CD4-positive, alpha-beta T cell treated with Interleukin-4 for 1 hour (primary cell): ENCODE measurements at places on chromosomes 6 and 20.
A peak's percentile ranks its signal among the peaks of the same experiment; 100 is the strongest.

- no peak for DNase-seq
These were observed 128.2 kb upstream of the LAMA2 start for GRCh38 chr6:128754658-128755256.

- DNase-seq, result peak; percentile 81
These were observed 1.3 kb downstream of the C20orf144 start for GRCh38 chr20:33663161-33664084.

DNA sequence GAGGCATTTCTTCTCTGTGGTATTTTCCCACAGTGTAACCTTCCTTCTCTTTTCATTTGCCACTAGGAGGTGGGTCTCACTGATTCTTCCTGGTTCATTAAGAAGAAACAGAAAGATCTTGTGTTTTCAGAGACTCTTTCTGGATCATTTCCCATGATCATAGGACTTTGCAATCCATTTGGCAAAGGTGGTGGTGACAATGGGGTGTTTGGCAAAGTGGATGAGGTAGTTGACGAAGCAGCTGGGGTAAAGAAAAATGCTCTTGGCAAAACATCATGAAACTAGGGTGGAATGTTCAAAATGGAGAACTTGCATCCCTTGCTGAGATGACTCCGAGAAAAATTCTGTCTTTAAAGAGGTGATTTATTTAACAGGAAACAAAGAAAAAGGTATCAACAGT, 50.6 kb downstream of the TRAF3IP2 start:
- DNase-seq, result no peak

DNA sequence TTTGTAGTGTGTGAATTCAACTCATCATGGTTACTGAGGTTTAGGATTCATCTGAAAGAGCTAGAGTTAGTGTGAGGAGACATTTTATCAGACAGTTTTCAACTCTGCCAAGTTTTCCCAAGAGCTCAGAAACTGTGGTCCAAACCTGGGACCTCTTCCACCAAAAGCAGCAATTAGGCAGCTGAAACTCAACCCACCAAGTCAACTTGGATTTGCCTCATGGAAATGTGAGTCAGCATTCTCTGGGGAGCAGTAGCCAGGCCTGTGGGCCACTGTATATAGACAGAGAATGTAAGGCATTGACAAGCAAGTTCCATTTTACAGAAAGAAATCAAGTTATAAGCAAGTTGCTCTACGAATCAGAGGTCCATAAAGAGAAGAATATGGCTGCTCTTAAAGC, 178.8 kb upstream of the HDDC2 start:
- DNase-seq, result no peak

GRCh38 chr20:8254911-8255582, 123.0 kb downstream of the PLCB1 start:
- no peak for DNase-seq

GRCh38 chr6:92126088-92126487, 1293.3 kb downstream of the EPHA7 start:
- DNase-seq, result no peak

DNA sequence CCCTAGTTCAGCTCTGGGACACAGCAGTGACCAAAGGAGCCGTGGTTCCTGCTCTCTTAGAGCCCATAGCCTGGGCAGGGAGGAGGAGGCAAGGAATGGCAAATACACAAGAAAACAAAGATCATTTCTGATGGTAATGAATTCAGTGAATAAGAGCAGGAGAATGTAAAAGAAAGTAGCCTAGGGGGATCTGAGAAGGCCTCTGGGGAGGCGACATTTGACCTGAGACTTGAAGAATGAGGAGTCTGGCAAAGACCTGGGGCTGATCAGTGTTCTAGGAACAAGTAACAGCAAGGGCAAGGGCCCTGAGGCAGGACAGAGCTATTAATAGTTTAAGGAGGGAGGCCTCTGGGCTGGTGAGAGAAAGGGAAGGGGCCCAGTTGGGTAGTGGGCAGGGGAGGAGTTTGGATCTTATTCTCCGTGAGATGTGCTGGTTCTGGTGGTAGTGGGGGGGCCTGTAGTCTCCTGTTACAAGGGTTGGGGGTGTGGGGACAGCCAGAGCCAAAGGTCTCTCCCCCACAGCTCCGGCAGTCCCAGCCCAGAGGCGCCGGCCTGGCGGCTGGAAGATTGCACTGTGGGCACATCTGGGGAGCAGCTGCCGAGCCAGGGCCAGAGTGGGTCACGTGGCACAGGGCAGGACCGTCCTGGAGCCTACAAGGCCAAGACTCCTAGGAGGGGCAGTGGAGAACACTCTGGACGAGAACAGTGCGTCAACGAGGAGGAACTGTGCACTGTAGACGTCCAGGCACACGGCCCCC, 9.3 kb upstream of the ID1 start:
- no peak for DNase-seq

- no peak for DNase-seq
These were observed 898 bp downstream of the XRN2 start for GRCh38 chr20:21303872-21304586.

DNA sequence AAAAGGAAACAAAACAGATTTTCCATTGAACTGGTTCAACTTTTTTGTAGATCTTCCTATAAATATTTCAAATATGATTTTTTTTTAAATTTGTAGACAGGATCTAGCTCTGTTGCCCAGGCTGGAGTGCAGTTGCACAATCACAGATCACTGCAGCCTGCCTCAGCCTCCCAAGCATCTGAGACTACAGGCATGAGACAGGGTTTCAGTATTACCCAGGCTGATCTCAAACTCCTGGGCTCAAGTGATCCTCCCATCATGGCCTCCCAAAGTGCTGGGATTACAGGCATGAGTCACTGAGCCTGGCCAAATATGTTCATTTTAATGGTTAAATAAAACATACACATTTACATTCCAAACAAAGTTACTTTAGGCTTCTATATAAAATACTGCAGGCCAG, 33.6 kb downstream of the SAMHD1 start:
- no peak for DNase-seq

DNA sequence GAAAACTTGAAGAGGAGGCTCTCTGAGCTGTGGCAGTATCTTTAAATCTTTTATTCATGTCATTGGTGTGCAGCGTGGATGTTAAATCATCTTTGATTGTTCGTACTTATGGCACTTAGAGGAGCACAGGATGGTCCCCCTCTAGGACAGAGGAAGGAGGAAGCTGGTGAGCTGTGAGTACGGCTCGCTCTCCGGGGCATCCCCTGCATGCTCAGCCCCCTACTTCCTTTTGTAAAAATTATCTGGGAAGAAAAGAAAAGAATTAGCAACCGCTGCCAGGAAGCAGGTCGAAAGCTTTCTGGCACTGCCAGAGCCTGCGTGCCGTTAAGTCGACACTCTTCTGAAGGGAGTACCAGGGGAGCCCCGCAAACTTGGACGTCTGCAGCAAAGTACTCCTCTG, 158.5 kb downstream of the SYNDIG1 start:
- DNase-seq, result no peak

GRCh38 chr6:151721146-151721545, 86.3 kb upstream of the ESR1 start:
- no peak for DNase-seq

GRCh38 chr6:14673201-14673600, 555.6 kb downstream of the CD83 start:
- DNase-seq, result no peak

GRCh38 chr20:23358563-23358906, 3.4 kb upstream of the GZF1 start:
- DNase-seq, result no peak

DNA sequence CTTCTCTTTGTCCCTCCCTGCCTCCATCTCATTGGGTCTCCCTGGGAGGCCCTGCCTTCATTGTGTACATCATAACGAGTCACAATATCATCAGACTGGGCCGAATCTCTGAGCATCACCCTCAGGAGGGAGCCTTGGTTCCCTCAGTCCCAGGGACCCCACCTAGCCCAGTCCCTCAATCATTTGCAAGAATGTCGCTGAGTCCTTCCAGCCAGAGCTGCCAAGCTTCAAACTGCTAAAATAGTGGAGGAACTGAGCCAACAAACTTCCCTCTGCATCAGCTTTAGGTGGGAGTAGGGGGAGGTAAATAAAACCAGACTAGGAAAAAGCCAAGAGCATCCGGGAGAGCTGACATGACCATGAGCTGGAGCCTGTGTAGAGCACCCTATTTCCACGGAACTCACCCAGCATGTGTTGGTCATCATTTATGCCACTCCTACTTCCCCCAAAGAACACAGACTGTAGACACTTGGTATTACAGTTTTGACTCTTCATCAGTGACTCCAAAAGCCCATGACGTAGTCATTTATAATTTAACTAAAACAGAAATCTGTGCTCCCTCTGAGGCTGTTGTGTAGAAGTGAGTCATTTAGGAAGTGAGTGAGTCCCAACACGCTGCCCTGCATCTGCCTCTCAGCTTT, 28.8 kb upstream of the IL17A start:
- DNase-seq, result no peak

- DNase-seq, result no peak
These were observed 59.1 kb upstream of the PRDM1 start for GRCh38 chr6:106026748-106027715.

GRCh38 chr20:61621035-61621730, 369.1 kb downstream of the CDH4 start:
- DNase-seq, result no peak

- no peak for DNase-seq
These were observed 14.5 kb upstream of the TFB1M start for GRCh38 chr6:155328539-155329459.

DNA sequence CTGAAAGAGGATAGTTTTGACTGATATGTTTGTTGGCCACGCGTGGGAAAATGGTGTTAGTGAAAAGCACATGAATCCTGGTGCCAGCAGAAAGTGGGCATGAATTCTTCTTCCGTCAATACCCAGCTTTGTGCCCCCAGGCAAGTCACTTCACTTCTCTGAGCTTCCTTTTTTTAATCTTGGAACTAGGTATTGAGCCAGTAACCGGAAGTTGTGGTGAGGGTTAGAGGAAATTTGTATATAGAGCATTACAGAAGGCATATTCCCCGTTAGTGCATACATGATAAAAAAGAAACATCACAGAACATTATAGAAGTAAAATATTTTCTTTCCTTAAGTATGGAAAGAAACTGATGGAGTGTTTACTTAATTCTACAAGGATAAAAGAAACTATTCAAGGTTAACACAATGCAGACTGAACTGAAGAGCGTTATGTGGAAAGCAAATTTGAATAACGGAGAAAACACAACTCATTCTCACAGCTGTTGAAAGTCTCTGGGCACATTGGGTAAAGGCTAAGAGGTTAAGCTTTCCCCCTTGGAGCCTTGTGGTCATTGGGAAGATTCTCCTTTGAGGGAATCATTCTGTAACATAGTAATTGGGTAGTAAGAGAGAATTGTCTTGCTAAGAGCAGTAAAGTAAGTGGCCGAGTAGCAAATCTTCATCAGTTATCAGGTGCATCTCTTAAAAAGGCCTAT, 223.1 kb downstream of the BCAS1 start:
- DNase-seq, result no peak

DNA sequence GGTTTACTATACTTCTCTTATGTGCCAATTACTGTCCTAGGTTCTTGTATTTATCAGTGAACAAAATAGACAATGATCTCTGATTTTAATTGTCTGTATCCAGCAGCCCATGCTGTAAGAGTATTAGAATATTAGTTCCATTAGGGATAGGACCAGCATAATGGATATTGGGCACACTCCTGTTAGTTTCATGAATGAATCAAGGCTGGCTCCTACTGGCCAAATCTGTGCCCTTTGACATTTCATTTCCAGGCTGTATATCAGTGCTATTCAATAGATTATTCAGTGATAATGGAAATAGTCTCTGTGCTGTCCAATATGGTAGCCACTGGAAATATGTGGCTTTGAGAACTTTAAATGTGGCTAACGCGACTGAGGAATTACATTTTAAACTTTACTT, 1007.9 kb upstream of the FLRT3 start:
- DNase-seq, result no peak

DNA sequence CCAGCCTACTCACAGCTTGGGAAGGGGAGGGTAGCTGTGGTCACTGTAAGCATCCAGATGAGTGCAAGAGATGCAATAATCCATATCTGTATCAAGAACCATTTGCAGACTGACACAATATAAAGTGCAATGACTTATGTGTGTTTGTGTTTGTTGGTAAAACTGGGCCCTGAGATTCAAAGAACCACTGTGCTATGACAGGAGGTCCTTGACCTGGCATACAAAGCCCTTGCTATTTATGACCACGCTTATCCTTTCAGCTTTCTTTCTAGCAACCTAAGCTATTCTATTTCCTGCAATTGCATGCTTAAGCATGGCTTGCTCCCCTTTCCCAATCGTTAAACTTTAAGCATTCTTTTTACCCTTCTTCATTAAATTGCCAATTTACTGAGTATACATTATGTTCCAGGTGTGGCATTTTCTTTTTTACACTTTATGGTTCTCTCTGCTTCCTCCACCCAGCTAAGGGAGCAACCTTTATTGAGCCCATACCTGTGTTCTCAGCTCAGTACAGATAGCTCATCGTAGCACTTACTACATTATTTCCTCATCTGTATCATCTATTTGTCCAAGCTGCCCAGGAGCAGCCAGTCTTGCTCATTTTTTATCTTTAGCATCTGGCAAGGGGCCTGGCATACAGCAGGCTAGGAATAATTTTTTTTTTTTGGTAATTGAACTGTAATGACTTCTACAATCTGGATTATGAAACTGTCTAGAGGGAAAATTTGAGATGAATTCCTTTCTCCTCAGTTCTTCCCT, 3.5 kb downstream of the MCUR1 start:
- no peak for DNase-seq

DNA sequence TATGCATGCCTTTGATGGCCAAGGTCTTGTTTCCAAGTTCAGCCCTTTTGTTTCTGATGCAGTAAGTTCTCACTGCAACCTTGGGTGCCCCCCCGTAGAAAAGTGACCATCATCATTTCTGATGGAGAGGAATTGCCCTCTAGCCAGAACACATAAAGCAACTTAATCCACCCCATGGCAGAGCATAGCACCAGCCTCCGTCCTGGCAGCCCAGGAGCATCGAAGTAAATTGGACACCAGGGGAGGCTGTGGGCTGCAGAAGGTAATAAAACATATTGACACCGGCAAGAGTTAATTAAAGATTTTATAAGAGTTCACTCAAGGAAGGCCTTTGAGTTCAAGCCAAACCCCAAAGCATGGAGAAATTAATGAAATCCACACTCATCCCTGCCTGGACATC, 39.2 kb upstream of the CST7 start:
- DNase-seq, result no peak

DNA sequence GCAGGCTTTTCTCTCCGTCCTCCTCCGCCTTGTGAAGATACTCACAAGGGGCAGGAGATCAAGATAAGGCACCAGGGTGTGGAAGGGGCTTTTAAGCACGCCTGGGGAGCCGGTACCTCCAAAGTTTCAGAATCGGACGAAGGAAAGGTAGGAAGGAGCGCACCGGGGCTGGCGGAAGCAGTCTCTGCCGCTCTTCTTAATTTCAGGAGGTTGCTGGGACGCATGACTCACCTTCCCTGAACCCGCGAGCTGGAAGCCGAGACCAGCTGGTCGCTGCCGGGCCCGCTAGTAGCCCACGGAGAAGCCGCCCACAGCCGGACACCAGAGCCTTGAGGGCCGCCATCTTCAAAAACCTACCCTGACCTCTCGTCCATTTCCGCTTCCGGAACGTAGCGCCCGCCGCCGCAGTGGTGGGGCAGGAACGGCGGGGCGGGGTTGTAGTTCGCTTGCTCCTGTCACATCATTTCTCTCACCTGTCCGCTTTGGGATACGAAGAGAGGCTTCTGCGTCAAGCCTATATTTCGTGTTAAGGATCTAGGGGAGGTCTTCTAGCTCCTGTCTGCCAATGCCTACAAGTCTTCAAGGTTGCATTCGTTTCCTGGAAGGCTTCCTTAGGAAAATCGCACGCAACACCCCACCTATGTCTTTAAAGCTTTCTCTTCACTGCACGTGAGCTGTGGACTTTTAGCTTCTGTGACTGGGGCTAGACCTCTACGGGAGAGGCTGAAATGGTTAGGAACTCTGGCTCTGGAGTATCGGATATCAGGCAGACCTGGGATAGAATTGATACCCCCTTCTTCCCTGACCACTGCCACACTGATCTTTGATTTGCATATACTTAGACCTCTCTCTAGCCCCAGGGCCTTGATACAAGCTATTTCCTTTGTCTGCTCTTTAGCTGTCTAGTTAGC, at the start of gene MRPS18A:
Gene MRPS18A, minus strand, starts transcription at position 355 of the 911 bp plus-strand sequence. Its CDS starts 12 bp downstream, at position 343.
- DNase-seq, result peak; percentile 77
